GM19239 (cell line): ENCODE measurements at places on chromosomes 12 and 14.

DNA sequence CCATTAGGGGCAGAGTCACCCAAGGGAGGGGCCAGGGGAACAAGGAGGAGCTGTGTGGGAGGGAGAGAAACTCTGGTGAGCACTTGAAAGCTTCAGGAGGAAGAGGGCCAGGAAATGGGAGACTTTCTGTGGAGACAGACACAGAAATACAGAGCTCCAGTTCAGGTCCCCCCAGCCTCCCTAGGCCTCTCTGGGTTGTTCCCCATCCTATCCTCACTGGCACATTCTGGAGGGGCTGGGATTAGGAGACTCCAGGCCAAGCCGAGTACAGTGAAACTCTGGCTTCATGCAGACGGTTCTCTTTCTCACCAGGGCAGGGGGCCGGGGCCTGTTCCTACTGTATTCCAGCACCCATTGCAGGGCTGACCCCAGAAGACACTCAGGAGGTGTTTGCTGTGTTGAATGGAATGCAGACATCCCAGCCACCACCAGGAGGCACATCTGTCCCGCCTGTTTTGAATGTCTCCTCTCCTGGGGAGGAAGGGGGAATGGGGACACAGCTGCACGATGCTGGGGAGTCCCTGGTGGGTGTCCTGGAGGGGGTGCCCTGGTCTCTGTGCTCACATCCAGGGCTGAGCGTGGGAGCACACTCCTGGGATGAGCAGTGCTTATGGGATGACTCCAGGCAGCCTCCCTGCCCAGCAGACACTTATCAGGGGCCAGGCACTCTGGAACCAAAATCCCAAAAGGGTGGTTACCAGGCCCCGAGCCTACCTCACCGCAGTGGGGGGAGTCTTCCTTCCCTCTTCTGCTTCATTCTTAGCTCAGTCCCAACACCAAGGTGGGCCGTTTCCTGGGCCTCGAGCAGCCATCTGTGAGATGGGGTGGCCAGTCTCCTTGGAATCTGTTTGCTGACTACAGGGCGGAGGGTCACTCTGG is 5.5 kb upstream of the KRT84 start:
- DNase-seq: no peak

GRCh38 chr14:61332658-61333029 is 11.3 kb downstream of the PRKCH start:
- DNase-seq: no peak

DNA sequence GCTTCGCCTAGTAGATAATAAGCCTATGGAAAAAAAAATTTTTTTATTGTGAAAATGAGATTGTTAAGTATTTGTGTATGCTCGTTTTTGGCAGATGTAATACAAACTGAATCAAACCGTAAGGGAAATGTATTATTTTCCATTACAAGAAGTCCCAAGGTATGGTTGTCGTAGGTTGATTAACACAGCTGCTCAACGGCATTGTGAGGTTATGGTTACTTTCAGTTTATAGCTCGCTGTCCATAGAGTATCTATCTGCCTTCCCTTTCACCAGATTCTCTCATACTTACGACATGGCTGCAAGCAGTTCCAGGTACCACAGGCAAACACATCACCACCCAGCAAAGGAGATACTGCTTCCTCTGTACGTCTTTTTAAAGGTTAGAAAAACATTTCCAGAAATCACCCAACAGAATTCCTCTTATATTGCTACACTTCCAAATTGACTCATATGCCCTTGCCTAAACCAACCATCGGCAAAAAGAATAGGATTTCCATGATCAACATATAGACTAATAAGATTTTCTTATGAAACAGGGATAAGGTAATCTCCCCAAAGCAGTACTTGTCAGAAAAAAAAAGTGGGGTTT is 338.6 kb downstream of the SYT1 start:
- DNase-seq: no peak

DNA sequence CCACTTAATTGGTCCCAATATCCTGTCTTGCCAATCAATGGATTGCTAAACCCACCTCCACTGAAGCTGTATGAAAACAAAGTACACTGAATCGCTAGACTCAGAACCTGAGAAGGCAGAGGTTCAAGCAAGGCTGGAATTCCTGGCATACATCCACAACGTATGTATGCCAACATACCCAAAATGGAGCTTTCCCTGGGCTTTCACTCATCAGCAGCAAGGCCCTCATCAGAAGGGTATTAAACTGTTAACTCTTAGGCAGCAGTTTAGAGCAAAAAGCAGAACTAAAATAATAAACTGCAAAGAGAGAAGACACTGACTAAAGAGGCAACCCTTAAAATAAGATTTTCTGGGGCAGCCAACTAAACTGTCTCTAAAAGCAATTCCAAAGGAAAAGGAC is 13.6 kb downstream of the MED13L start:
- no peak for DNase-seq

- DNase-seq: no peak
These were observed 3.0 kb upstream of the PLEKHG6 start for GRCh38 chr12:6307529-6307928.

DNA sequence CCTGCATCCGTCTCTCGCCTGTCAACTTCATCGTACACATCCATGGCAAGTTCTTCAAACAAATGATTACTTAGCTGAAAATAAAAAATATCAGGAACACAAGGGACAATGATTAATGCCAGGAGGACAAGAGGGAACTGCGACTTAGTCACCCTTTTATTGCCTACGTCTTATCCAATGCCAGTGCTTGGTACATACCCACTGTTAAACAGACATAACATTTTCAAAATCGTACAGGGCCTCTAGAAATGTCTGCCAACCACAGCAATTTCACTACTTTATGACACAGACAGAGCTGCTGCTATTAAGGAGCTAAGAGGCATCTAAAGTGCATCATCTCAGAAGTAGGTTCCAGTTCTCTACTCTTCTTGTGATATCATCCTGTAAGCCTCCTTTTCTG is 34.6 kb downstream of the GIT2 start:
- no peak for DNase-seq

DNA sequence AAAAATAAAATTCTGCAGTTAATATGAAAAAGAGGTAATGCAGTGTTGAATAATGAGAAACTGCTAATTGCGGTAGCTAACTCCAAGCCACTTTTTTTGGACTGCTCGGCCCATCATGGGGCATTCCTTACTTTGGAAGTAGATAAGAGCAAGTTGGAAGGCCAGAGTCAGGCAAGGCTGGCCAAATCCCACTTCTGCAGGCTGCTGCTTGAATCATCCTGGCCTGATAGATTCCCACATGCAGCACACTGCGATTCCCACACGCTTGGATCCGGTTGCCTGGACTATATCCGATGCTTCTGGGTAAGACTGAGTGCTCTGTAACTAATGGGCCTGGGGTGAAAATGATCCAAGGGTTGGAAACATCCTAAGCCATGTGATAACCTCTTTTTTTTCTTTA is 10.6 kb downstream of the EIF2B2 start:
- no peak for DNase-seq

- no peak for DNase-seq
These were observed 1.4 kb downstream of the FIGNL2 start for GRCh38 chr12:51846911-51847642.

GRCh38 chr14:41349289-41349910 is 257.3 kb upstream of the LRFN5 start:
- DNase-seq: no peak

DNA sequence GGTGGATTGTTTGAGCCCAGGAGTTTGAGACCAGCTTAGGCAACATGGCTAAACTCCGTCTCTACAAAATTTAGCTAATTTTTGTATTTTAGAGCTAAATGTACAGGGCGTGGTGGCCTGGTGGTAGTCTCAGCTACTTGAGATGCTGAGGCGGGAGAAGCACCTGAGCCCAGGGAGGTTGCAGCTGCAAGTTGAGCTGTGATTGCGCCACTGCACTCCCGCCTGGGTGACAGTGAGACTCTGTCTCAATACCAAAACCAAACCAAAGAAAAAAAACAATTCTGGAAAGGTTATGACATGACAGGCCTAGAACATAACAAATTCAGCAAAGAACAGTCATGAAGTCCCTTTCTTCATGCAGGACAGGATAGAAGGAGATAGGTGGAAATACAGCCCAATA is 25.7 kb downstream of the WDR89 start:
- no peak for DNase-seq

GRCh38 chr14:71400871-71401321 is 493.6 kb downstream of the PCNX1 start:
- DNase-seq: no peak

DNA sequence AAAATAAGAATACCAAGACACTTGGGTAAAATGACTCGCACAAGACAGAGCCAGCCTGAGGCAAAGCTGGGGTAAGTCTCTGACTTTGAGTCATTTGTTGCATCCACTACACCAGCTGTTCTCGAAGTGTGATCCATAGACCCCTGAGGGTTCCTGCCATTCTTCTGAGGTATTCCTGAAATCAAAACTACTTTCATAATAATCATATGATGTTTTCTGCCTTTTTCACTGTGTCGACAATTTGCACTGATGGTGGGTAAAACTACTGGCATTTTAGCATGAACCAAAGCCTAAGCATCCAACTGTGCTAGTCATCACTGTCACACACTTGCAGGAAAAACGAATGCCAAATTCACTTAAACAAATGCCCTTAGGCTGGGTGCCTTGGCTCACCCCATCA is 135.5 kb upstream of the FUT8 start:
- no peak for DNase-seq
